ENCODE measurements at places on chromosomes 11 and 22.

GRCh38 chr11:110908401-110909105, 196.3 kb upstream of the ARHGAP20 start:
- DNase-seq, result no peak

- no peak for DNase-seq
Observed at GRCh38 chr22:36910461-36910860, 3.0 kb upstream of the CSF2RB start.

- no peak for DNase-seq
Observed at GRCh38 chr11:16536513-16536912, 180.2 kb upstream of the SOX6 start.

- no peak for DNase-seq
Observed at GRCh38 chr11:72609045-72609444, 65.2 kb downstream of the PDE2A start.

DNA sequence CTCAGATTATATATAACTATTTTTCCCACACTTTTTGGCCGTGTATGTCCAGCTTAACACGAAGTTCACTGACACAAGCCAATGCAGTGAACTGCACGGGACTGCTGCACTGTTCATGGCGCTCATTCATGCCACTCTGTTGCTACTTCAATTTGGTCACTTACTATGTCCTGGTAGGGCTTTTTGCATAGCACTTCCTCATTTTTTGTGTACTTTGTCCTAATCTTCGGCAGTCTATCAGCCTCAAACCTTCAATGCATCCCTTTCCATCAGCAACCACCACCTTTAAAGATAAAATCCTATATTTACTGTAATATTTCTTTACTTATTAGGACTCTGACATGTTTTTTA, 18.7 kb upstream of the ARHGAP32 start:
- no peak for DNase-seq

GRCh38 chr11:7351228-7351627, 99.5 kb downstream of the SYT9 start:
- DNase-seq, result no peak

DNA sequence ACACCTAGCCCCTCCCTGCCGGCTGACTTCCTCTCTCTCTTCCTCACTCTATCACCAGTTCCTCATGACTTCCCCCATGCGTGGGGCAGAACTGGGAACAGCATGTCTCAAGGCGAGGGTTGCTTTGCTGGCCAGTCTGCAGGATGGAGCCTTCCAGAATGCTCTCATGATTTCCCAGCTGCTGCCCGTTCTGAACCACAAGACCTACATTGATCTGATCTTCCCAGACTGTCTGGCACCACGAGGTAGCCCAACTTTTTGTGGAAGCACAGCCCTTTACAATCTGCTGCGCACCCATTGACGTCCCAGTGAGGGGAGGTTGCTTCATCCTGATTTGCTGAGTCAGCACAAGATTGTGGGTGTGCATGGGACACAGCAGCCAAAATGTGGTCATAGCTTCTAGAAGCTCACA, 8.6 kb downstream of the TCN2 start:
- no peak for DNase-seq

DNA sequence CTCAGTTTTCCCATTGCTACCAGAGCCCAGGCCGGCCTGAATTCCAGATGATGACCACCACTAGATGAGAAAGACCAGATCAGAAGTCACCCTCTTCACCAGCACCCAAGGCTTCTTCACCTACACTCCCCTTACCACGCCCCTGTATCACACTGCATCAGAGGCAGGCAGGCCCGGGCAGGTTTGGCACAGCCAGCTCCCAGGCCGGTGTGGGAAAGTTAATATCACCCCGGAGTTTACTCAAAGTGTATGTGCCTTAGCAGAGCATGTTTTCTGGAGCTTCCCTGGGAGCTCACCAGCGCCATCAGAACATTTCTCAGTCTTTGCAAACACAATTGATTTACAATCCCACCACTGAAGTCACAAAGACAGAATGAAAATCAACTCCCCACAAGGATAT, 47.5 kb upstream of the POU2AF1 start:
- DNase-seq, result no peak

DNA sequence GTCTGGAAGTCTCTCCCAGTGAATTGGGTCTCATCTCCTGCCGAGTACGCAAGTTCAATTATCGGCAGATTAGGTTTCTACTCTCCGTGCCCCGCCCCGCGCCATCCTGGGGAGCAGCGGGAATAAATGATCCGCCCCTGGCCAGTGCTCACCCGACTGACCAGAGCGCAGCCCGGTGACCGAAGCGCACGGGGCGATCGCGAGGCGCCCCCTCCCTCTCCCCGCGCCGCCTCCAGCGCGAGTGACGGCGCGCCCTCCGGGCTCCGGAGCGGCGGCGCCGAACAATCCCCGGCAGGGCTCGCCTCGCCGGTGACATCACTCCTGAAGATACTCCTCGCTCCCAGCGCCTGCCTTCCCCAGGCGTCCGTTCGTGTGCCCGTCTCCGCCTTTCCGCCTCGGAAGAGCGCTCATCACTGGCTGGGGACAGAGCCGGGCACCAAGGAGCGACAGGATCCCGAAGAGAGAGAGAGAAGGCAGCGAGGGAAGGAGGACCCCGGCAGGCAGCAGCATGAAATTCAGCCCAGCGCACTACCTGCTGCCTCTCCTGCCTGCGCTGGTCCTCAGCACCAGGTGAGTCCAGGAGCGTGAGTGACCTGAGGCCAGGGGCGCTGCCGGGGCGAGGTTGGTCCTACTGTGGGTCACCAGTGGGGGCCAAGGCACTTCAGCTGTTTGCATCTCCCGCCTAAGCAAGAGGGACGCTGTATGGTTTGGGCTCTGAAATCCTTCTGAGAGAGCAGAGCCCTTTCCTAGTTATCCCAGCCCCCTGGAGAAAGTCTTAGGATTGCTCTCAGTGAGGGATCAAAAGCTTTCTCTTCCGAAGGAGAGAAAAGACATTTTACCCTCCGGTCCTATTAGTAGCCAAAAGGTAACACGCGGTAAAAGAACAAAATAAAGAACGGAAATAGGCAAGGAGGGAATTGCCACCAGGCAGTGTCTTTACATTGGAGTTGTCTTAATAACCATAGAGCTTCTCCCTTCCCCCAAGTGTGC, at the start of gene LUZP2:
LUZP2 (plus strand) TSS at position 318 of the 990 bp plus-strand sequence.
- DNase-seq, result no peak

GRCh38 chr11:121293288-121293594, 670 bp downstream of the SC5D start:
- no peak for DNase-seq

GRCh38 chr11:112156956-112157766, 6.7 kb downstream of the IL18 start:
- DNase-seq, result peak; percentile 95

- no peak for DNase-seq
Observed at GRCh38 chr11:27886857-27887256, 186.6 kb upstream of the BDNF start.

DNA sequence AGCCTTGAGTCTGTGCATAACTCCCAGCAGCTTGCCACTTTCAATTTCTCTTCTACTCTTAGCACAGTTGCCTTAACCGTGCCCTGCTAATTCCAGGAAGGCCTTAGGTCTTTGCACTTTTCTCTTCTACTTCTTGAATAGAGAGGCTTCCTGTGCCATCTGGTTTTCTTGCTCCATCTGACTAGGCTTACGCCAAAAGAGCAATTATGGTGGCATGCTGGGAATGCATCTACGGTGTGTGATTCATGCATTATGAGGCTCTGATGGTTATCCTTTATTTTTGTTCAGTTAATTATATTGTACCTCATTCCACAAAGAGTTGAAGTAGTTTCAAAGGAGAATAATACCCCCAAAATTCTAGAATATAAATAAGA, 29.4 kb downstream of the SIK2 start:
- peak; percentile 69 for DNase-seq

GRCh38 chr11:34395916-34396550, 38.2 kb upstream of the ABTB2 start:
- DNase-seq, result peak; percentile 46

DNA sequence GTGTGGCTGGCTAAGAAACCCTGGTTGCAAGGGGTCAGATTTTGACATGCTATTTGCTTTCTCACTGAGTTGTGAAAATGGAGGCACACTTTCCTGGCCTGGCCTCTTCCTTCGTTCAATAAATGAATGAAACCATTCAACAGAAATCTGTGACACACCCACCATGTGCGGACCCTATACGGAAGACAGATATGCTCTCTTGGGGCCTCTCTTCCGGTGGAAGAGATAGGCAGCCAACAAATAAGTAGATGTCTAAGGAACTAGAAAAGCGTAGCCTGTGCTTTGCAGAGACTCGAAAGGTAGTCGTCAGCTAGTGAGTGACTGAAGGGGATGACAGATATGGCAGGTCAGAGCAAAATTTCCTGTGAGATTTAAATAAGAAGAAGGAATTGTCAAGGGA, 5.3 kb downstream of the KCNQ1OT1 start:
- DNase-seq, result no peak

GRCh38 chr22:37749831-37750595, 53.2 kb downstream of the TRIOBP start:
- no peak for DNase-seq

DNA sequence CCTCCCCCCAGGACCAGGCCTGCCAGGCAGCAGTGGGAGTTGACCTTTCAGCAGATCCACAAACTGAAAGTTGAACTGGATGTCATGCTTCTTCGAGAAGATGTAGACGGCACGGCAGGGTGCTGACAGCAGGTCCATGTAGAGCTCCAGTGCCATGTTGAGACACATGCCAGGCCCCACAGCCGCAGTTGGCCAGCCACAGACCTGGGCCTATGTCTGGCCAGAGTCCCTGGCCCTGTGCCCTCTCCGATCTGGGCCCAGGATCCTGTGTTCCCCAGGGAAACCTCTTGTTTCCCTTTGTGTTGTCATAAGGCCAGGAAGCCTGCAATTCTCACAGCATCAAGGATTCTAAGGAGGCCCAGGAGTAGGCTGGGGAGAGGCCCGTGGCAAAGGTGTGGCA, at the start of gene GSTT4:
GSTT4 (minus strand) TSS at position 253 of the 400 bp plus-strand sequence; CDS start at position 156, 97 bp downstream.
- DNase-seq, result no peak

- DNase-seq, result no peak
Observed at GRCh38 chr22:20354238-20354975, 34.5 kb upstream of the DGCR6L start.

- no peak for DNase-seq
Observed at GRCh38 chr11:2558861-2559526, 114.2 kb downstream of the KCNQ1 start.

DNA sequence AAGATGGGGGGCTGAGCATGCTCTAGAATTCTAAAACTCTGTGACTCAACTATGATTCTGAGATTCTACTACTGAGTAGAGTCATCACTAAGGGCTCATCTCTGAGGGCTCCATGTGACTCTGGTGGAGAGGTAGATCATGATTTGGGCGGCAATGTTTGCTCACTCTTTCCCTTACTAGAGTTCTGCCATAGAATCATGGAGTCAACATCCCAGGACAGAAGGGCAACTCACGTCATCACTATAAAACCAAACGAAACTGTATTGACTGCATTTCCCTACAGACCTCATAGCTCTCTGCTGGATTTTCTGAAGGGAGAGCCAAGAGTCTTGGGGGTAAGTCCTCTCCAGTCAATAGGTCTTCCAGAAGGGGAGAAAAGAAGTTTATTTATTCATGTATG, at the start of gene MS4A14:
MS4A14 (plus strand) TSS at position 78 of the 400 bp plus-strand sequence; CDS start at position 198, 120 bp downstream.
- DNase-seq, result no peak
